Urothelium cell line (cell line): ENCODE measurements at places on chromosomes 7 and 10.

- no peak for DNase-seq
Observed at GRCh38 chr7:15674586-15674985, 11.9 kb downstream of the MEOX2 start.

- DNase-seq = peak; percentile 0
Observed at GRCh38 chr10:184911-185310, 49.7 kb downstream of the ZMYND11 start.

GRCh38 chr7:75776295-75776971 is 4.4 kb upstream of the CCL26 start:
- peak; percentile 76 for DNase-seq

DNA sequence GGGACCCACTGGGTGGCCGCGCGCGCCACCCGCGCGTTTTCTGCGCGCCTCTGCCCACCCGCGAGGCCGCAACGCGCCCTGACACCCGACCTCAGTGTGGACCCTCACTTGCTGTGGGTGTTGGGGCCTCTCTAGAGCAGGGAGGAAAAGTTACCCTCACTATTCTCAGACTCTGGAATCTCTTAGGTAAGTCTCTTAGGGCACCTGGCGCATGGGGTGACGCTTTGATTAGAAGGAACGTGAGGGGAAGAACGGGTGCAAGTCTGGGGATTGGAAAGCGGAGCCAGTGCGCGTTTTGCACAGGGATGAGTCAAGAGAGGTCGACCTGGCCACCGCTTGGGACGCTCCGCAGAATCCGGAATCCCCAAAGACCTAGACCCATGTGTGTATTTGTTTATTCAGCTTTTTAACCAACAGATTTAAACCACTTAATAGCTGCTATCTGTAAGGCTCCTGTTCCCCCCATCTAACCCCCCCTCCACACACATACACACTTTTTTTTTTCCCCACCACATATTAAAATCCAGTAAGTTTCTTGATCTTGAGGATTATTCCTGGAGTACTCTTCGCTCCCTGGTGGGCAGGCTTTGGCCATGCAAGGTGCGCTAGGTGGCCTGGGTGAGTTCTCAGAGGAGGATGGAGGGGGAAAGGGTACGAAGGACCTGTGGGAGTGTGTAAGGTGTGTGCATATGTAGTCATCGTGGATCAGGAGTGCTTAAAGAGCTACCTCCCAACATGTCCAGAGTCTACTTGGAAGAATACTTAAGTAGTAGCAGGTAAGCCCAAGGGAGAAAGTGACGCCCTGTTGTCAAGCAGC is 169.1 kb upstream of the PPP1R3A start:
- DNase-seq = no peak

DNA sequence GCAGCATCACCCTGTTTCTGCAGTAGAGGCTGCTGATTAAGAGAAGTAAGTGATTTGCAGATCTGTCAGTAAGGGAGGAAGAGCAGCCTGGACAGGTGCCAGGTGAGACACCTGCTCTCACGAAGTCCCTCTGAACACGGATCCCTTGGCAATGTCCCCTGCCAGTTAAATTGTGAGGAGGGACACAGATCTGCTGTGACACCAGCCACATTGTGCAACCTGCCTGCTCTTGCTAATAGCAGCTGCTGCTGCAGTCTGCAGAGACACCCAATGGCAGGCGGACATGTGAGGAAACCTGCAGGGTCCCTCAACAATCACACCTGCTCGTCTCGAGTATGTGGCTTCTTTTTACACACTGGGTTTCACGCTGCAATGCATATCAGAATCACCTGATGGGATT is 31.9 kb downstream of the ANXA11 start:
- DNase-seq = no peak

DNA sequence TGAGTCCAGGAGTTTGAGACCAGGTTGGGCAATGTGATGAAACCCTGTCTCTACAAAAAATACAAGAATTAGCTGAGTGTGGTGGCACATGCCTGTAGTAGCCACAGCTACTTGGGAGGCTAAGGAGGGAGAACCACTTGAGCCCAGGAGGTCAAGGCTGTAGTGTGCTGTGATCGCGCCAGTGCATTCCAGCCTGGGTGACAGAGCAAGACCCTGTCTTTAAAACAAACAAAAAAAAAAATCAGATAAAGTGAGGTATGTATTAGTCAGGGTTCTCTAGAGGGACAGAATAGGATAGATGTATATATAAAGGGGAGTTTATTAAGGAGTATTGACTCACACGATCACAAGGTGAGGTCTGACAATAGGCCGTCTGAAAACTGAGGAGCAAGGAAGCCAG is 101.5 kb upstream of the GPR26 start:
- DNase-seq = no peak

DNA sequence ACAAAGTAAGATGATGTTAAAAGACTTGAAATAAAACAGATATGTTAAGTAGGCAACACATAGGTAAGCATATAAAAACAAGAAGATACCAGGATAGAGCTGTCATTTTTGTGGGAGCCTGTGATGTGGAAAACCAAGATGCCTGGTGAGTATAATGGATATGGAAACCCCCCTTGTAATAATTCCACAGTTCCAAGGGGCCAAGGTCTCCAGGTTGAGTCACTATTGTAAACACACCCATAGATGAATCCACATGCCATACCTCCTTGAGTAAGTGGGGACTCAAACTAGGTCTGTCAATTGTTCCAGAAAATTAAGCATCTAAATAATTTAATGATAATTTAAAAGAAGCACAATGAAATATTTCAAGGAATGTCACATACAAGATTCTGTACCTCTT is 15.9 kb downstream of the CAV1 start:
- no peak for DNase-seq

GRCh38 chr10:30330497-30331168 is 18.4 kb downstream of the MTPAP start:
- no peak for DNase-seq

DNA sequence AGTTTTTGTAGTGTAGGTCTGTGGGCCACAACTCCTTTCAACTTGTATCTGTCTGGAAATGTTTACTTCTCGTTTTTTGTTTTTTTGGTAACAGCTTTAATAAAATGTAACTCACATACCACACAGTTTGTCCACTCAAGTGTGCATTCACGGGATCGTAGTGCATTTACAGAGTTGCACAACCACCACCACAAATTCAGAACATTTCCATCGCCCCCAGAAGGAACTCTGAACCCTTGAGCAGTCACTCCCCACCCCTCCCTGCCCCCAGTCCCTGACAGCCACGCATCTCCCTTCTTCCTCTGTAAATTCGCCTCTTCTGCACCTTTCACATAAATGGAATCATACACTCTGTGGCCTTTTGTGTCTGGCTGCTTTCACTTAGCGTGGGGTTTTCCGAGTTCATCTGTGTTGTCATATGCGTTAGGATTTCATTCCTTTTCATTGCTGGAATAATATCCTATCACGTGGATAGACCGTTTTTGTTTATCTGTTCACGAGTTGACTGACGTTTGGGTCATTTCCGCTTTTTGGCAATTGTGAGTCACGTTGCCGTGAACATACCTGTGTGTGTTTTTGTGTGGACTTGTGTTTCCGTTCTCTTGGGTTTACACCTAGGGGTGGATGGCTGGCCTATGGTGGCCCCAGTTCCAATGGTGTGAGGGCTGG is 10.3 kb downstream of the JAKMIP3 start:
- no peak for DNase-seq

- no peak for DNase-seq
Observed at GRCh38 chr10:131843089-131843595, 57.7 kb upstream of the PPP2R2D start.
